ENCODE measurements at places on chromosomes 6 and 20. TPM values are rescaled to one million over a fixed set of nuclear protein-coding genes. Genes with fewer than 3 reads are reported as not detected.

The PTCRA gene
- polyA plus RNA-seq = 0.47 TPM

The UBE2J1 gene
- 69.5 TPM for polyA plus RNA-seq

The PSORS1C2 gene
- 0.17 TPM for polyA plus RNA-seq

The MROH8 gene
- polyA plus RNA-seq = 7.3 TPM

The PGC gene
- not detected for polyA plus RNA-seq

The CYP39A1 gene
- 9.1 TPM for polyA plus RNA-seq

The EDN3 gene
- 5.3 TPM for polyA plus RNA-seq

DNA sequence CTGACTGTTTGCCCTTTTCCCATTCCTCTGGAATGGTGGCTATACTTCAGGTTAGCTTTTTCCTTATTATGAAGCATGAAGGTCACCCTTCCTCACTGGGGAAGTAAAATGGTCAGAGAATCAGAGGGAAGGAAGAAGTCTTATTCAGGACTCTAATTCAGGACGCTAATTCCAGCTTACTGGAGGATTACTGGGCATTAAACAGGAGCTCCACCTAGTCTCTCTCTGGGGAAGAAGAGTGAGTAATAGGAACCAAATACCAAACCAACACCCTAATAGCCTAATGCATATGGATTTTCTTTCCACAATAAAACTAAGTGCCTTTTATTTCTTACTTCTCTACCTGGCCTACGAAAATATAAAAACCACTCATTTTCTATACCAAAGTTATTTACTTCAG lies 10.1 kb downstream of the CRISP1 start:
- DNase-seq = no peak

DNA sequence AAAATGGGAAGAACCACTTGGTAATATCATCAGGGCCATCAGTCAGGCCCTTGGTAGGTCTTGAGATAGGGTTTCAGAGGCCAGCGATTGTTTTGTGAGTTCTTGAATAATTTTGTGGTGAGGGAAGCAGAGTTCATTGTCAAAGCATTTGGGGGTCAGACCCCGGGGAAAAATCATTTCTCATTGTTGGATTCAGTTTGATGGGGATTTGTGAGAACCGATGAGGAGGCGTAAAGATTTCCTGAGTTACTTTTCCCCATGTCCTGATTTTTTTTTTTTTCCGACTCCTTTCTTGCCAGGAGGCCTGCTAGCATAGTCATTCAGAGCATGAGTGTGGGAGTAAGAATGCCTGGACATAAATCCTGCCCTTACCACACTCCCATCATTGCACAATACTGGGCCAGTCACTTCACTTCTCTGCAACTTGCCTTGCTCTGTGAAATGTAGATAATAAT lies 60.3 kb downstream of the TSHZ2 start:
- DNase-seq = no peak

DNA sequence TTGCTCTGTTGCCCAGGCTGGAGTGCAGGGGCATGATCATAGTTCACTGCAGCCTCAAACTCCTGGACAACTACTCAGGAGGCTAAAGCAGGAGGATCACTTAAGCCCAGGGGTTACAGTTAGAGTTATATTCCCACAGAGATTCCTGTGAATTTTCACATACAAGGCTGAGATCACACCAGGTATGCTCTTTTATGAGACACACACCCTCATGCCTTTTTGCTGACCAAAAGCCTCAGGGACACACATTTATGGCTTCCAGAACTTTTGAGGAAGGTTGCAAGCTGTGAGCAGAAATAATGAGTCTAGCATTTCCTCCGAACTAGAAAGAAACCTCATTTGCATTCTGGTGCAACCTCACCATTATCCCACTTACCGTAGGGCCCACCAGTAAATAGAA lies 370.5 kb upstream of the ARID1B start:
- DNase-seq = no peak

- no peak for DNase-seq
Measured at GRCh38 chr6:161644521-161644920, 370.7 kb upstream of the AGPAT4 start.

DNA sequence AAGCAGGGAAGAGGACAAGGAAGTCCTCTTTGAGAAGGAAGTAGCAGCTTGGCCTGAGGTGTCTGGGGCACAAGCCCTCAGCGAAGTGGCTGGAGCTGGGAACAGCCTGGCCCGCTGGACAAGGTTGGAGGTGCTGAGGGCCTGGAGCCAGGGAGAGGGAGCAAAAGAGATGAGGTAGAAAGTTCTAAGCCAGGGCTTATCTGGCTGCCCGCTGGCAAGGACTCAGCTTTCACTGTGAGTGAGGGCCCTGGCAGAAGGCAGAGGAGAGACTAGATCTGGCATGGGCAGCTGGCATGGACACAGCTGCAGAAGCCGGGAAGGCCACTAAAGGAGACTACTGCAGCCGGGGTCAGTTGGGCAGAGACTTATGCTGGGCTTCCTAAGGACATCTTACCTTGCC lies 21.8 kb upstream of the PCMTD2 start:
- no peak for DNase-seq

DNA sequence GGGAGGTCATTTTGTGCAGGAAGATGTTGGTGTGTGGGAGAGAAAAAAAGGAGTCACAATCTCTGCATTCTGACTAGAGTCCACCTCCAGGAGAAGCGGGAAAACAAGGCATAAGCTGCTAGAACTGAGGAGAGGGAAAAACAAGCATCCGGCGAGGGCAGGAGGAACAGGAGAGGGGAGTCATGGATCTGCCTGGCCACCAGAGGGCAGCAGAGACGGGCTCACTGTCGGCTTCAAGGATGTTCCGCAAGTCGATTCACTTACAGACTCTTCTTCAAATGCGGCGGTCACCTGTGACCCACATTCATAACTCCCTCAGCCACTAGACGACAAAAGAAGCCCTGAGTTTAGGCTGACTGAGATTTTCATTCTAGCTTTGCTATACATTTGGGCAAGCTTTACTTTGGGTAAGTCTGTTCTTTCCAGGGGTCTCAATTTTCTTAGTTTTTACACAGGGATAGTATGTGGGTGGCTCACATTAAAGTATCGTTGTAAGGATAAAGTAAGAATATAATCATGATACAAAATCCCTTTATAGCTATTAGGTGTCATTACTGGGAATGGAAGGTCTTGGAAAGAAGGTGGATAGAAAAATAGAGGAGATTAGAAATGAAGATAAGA lies 6.6 kb upstream of the BTNL2 start:
- DNase-seq = no peak

DNA sequence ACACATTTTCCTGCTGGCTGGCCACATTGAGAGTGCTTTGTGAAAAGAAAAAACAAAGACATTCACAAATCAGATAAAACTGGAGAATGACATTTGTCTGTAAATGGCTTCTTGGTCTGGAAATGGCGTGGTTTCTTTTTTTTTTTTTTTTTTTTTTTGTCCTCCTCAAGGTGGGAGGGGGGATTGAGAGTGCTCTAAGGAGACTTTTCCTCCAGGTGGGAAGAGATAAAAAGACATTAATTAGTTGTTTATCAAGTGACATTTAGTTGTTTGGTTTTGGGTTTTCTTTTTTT lies 40.4 kb downstream of the GNAS start:
- DNase-seq = no peak

DNA sequence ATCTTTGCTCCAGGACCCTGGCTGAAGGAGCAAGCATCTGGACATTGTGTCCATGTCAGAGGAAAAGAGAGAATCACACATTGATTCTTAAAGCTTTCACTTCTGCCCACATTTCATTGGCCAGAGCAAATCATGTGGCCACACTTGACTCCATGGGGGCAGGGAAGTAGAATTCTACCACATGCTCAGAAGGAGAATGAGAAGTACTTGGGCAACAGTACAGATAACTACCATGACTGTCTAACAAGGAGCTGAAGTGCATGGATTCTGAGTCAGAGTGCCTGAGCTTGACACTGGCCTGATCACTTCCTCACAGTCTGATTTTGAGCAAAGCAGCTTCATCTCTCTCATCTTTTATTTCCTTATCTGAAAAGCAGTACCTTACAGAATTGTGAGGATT lies 38.6 kb downstream of the GHRH start:
- DNase-seq = no peak

DNA sequence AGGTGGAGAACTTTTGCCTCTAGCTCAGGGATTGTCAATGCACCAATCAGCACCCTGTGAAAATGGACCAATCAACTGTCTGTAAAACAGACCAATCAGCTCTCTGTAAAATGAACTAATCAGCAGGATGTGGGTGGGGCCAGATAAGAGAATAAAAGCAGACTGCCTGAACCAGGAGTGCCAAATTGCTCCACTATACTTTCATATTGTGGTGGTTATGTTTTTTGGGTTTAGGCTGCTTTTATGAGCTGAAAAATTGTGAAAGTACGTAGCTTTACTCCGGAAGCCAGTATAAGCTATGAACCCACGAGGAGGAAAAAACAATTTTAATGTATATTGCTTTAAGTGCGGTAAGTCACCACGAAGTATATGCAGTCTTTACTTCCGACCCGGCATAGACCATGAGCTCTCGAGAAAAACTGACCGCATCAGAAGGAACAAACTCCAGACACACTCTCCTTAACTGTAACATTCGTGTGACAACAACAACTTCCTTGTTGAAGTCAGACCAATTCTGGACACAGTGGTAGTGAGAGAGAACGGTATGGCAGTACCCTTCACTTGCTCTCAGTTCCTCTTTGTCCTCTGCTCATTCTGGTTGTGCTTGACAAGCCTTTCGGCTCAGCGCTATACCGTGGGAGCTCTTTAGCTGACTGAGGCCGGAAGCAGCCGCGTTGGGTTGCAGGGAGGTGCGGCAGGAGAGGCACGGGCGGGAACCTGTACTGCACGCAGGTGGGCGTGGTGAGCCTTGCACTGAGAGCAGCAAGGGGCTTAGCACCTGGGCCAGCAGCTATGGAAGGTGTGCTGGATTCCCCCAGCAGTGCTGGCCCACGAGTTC lies 81.9 kb upstream of the E2F3 start:
- no peak for DNase-seq

GRCh38 chr6:130494729-130495128 lies 128.9 kb downstream of the TMEM200A start:
- no peak for DNase-seq

DNA sequence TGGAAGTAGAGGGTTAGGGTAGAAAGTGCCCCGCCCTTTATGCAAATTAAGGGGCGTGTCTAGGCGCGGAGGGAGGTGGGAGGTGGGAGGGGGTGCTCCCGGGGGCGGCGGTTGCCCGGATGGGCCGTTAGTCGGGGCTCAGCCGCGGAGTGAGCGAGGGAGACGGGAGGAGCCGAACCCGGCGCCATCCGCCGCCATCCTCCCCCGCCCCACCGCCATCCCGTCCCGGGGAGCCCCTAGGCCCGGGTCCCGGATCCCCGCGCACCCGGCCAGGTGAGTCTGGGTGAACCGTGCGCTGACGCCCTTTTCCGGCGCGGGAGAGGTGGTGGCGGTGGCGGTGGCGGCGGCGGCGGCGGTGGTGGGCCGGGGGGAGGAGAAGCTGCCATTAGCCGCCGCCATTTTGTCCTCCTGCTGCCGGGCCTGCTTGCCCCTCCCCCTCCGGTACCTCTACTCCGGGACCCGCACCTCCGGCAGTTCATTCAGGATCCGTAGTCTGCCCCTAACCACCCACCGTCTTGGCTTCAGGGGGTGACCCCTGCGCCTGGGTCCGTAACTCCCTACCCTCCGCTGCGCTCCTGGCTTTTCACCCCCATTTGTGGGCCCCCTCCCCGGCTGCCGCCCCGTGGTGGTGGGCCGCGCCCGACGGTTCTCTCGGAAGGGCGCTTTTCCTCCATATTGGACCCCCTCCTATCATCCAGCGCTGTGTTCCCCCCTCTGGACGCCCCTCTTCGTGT lies at the start of gene PRRC2A:
PRRC2A (plus strand) TSS at position 130 of the 734 bp plus-strand sequence. CDS start 2,075 bp downstream, outside the sequence.
- no peak for DNase-seq

DNA sequence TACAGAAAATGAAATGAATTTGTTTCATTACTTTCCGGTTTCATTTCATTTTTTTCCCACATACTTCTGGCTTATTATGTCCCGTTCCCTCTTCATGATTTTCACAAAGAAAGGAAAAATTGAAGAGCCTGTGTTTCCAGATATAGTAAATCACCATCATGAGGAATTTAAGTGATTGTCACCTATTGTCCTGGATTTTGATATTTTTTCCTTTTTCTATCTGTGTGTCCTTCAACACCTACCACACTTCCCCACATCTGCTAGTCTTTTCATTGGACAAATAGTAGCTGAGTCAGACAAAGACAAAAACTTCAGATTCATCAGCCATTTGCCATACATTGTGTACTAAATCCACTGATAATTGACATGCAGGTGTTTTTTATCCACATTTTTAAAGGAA lies 258.2 kb upstream of the HSF2 start:
- DNase-seq = no peak

DNA sequence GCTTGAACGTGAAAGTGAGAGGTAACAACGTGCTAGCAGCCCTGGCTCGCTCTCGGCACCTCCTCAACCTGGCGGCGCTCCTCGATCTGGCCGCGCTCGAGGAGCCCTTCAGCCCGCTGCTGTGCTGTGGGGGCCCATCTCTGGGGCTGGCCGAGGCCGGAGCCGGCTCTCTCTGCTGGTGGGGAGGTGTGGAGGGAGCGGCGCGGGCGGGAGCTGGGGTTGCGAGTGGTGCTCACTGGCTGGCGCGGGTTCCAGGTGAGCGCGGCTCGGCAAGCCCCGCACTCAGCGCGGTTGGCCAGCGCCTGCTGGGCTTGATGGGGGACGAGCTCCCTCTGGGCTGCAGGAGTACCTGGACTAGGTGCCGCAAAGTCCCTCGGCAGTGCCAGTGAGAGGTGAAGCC lies 52.5 kb upstream of the RPS6KA2 start:
- no peak for DNase-seq

GRCh38 chr6:137541534-137542063 lies 47.4 kb upstream of the OLIG3 start:
- no peak for DNase-seq

GRCh38 chr20:61443443-61444126 lies 191.5 kb downstream of the CDH4 start:
- DNase-seq = no peak

GRCh38 chr20:7291946-7292345 lies 524.5 kb downstream of the BMP2 start:
- DNase-seq = no peak

- no peak for DNase-seq
Measured at GRCh38 chr6:149948011-149948410, 6.2 kb downstream of the ULBP2 start.

DNA sequence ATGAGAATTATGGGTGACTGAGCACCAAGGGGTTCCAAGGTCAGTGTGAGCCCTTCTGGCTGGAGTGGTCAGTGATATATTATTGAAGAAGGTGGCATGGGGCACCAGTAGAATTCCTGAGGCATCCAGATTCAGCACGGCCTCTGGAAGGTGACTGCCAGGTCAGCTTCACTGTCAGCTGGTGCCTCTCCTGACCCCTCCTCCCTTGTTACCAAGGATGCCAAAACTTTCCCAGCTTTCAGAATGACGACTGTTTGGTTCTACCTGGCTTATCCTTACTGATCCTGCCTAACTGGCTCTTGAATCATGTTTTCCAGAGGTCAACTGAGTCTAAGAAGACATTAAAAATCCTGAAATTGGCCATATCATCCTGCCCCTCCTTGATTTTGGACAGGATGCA lies 189.2 kb upstream of the AGPAT4 start:
- DNase-seq = no peak

DNA sequence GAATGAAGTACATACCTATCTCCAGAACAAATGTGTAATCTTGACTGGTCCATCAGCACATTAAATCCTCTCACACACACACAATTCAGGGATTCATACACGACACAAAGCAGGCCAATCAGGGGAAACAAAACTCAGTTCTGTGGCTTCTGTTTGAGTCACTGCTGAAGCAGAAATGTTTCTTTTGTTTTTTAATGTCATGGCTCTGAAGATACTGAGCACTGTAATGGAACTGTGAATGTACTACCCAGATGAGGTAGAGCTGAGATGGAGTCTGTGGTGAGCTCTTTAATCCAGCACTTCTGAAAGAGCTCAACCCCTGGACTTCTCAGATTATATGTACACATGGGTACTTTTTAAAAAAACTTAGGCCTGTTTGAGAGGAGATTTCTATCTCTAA lies 116.4 kb downstream of the THEMIS start:
- DNase-seq = no peak
